Activated T-helper 2 cell treated with anti-CD3 and anti-CD28 coated beads, Interferon-gamma antibody, Interleukin-2, Interleukin-4, amounts not matched to agents 10 μg/mL and 5 μg/mL and 100 μg/mL, durations not matched to agents 14 hours and 24 hours and 36 hours (primary cell): ENCODE measurements at places on chromosomes 2 and 18. TPM values are rescaled to one million over a fixed set of nuclear protein-coding genes. Genes with fewer than 3 reads are reported as not detected.

DNA sequence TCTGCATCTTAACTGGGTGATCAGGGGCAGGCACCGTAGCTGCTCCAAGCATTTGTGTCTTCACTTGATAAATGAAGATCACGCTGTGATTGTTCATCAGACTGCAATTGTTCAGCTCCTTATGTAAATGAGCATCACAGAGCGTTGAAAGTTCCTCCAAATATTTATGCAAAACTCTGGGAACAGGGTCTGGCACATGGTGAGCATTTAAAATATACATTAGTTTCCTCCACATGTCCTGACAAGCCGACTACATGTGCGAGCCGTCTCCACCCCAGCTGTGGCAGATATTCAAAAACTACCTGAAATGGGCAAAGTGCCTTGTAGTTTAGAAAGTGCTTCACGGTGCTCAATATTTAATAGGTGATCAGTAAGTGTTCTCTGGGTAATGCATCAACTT lies 175.1 kb upstream of the ID2 start:
- no peak for DNase-seq

RAD51AP2 gene
- total RNA-seq, result not detected in 2 replicates

- no peak for DNase-seq
These were observed 43.6 kb upstream of the MAP2 start for GRCh38 chr2:209380293-209380692.

GRCh38 chr2:223251656-223252229 lies 199.8 kb downstream of the KCNE4 start:
- no peak for DNase-seq

EML4 gene
- 43.0 and 45.2 TPM in 2 replicates for total RNA-seq

- DNase-seq, result no peak
These were observed 34.3 kb downstream of the AFF3 start for GRCh38 chr2:100107906-100108647.

SPAG16 gene
- total RNA-seq, result 7.5 and 8.0 TPM in 2 replicates

PRKCE gene
- 21.5 TPM in 2 replicates for total RNA-seq

SATB2 gene
- 0.05 TPM in 2 replicates for total RNA-seq

- no peak for DNase-seq
These were observed 24.3 kb upstream of the COL6A3 start for GRCh38 chr2:237438080-237438940.

OSBPL6 gene
- total RNA-seq, result 1.8 and 2.3 TPM in 2 replicates

DNA sequence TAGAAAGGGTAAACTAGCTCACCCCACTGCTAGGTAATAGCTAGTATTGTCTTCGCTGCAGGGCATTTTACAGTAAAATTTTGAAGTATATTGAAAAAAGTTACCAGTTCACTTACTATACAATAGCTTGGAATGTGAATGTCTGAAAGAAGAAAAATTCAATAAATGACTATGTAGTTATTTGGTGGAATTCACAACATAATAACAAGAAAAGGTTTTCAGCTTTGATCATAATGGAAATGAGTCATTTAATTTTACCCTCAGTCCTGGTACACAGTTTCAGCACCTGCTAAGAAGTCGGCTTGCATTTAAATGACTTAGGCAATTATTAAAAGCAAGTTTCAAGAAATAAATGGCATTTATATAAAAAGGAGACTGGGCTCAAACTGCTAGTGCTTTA lies 90.4 kb downstream of the NUP35 start:
- no peak for DNase-seq

- no peak for DNase-seq
These were observed 223.7 kb downstream of the IRS1 start for GRCh38 chr2:226575928-226576327.

SERPINB7 gene
- not detected in 2 replicates for total RNA-seq

DNA sequence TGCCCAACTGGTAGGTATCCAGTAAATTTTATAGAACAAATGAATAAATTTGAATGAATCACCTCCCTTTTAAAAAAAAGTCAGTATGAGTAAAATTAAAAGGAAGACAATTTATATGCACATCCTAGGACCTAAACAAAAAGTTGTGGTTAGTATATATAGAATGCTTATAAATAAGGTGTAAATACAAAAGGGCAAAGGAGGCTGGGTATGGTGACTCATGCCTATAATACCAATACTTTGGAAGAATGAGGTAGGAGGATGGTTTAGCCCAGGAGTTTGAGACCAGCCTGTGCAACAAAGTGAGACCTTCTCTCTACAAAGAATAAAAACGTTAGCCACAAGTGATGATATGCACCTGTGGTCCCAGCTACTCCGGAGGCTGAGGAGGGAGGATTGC lies 12.8 kb downstream of the C2orf69 start:
- DNase-seq, result no peak

DNA sequence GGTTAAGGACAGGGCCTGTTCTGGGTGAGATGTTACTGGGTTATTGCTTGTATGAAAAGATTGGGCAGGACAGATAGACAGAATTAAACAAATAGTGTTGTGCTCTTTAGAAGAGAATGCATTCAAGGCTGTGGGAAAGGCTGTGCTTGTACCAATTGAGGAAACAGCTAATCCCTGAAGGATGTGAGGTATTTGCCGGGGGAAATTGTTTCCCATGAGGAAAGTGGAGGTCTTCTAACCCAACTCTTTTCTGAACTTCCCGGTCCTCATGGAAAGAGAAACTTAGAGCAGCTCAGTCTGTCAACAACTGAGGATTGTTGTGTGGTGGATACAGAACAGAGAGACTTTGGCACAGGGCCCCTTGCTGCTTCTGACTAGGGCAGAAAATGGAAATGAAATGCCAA lies 9.5 kb downstream of the SLC1A4 start:
- no peak for DNase-seq

GRCh38 chr2:44295633-44296359 lies 20.5 kb downstream of the SLC3A1 start:
- no peak for DNase-seq

DNA sequence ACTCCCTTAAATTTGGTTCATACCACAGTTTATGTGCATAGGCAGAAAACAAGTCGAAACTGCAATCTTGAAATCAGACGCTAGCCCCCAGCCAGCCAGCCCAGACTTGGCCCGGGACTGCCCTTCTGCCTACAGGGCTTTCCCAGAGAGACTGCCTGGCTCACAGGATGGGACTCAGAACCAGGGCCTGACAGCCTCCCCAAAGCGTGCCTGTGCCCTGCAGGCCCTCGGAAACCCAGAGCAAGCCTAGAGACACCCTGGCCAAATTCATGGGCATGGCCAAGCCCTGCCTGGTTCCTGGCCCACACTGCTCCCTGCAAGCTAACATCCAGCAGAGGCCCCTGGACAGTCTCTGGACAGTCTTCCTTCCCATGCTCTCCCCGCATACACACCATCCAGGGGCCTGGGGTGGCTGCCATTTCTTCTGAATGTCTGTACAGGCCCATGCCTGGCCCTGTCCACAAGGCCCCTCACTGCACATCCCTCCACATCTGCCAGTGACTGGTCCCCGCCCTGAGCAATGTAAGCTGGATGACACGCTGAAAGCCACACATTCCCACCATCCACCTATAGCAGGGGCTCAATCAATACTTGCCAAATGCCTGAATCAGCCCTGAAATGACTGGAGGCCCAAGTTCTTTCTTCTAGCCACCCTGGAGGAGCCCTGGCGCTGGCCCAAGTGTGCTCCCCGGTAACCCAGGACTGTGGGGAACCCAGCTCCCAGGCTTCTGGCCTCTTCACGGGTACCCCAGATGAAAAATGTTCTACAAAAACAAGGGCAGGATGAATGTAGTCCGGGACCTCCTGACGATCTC lies 73.1 kb downstream of the HDAC4 start:
- no peak for DNase-seq

- DNase-seq, result no peak
These were observed 82.2 kb upstream of the KCTD1 start for GRCh38 chr18:26630596-26630995.

GRCh38 chr2:55309446-55309845 lies 40.4 kb upstream of the MTIF2 start:
- no peak for DNase-seq

GRCh38 chr18:31508781-31509180 lies 10.8 kb downstream of the DSG2 start:
- no peak for DNase-seq

DNA sequence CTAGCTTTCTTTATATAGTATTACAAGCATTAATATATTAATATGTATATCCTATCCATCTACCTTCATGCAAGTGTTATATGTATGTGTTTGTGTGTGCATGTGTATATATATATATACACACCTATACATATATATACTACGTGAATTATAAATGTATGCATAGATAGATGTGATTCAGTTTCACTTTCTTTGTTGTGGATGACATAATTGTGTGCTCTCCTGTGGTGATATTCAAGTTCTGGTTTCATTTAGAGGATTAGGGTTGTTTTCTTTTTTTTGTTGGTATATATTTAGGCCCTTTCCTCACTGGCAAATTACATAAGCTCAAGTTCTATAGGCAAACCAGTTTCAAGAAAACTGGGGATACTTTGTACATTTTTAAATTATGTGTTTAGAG lies 225.7 kb upstream of the FANCL start:
- no peak for DNase-seq

ZC3H6 gene
- 8.0 and 8.2 TPM in 2 replicates for total RNA-seq

DNA sequence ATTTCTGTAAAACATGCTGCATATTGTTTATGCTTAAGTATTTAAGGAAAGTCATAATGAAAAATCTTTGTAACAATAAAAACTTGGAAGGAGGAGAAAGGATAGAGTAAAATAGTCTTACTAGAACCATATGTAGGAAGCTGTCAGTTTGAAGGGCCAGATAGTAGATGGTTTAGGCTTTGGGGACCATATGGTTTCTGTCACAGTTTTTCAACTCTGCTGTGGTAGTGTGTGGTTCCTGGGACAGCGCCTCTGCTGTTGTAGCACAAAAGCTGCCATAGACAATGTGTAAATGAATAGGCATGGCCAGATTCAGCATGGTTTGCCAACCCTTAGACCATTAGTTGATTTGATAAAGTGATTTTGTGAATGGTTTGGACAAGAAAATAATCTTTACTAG lies 75.5 kb downstream of the SLC39A10 start:
- no peak for DNase-seq
